ENCODE measurements at places on chromosomes 4 and X.

DNA sequence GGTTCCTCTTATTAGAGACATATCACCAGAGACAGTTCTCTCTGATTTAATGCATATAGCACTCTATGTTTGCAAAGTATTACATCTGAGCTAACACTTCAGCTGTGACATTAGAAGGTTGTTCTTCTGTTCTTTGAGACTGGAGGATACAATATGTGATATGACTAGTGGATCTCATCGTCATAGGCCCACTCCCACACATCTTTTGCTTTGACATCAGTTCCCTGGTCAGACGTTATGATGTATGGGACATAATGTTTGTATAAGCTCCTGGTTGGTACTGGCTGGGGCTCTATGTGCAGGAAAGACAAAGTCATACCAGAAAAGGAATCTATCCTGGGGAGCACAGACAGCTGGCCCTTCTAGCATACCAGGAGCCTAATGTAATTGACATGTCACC is 57.7 kb upstream of the MAML3 start:
- DNase-seq = no peak

- DNase-seq = no peak
These were observed 86.8 kb downstream of the PDGFRA start for GRCh38 chr4:54315561-54316538.

DNA sequence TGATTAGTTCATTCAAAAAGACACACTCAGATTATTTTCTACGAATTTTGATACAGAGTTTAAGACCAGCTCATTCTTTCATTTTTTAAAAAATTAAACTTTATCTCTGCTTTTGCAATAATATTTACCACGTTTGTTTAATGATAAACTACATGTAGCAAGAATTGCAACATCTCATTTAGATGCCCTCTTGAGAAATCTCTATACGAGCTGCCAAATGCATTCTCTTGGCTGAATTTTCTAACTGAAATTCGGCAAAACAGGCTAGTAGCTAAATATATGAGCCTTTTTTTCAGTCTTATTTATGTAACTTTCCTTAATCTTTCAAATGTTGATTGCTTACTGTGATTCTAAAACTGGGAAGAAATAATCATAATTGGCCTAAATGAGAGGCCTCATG is 2.1 kb upstream of the GC start:
- DNase-seq = no peak

DNA sequence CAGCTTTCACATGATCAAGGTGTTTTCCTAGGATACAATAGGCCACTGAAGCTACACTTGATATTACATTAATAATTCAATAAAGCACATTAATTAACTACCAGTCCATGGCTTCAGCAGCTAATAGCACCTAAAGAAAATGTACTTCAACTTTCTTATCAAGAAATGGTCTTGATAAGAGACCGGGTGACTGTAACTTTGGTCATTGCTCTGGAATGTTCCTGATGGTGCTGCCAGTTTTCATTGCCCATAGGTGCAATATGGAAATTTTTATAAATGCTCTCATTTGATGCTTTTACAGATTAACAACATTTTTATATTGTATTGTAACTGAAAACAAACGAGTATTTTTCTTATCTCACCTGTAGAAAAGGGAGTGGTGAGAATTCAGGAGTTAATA is 165.4 kb downstream of the SHROOM3 start:
- no peak for DNase-seq

- no peak for DNase-seq
These were observed 45.1 kb upstream of the LGI2 start for GRCh38 chr4:25075851-25076250.

DNA sequence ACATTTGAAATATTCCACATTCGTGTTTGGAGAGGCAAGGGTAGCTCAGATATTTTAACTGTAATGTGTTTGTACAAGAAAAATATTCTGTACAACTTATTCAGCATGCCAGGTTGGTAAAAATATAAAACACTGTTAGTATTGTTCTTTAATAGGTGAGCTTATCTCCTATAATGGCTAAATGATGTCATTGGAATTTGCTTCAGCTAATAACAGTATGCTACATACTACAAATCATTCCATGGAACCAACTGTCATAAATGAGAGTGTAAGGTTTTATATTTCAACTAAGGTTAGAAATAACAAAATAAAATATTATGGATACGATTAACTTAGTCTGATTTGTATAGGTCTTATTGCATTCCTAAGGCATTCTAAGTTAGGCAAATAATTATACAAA is 206.6 kb downstream of the ADGRL3 start:
- no peak for DNase-seq

GRCh38 chr4:135934026-135934425 is 1598.3 kb downstream of the PCDH18 start:
- no peak for DNase-seq

DNA sequence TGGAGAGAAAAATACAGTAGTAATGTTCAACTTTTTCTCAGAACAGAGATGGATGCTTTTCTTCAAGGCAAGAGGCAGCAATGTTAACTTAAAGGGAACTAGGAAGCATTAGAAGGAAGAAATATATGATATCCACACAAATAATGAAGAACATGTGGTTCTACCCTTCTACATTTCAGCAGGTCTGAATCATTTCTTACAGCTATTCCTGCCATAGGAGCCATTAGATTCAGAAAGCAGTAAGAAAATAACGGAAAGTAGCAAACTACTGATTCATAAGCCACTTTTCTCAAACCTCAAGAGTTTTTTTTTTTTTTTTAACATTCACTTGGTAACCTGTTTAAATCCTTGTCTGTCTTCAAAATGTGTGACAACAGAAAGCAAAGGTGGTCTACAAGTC is 1251.6 kb upstream of the AGA start:
- DNase-seq = no peak

- DNase-seq = no peak
These were observed 68.6 kb downstream of the CDS1 start for GRCh38 chr4:84651499-84651898.

DNA sequence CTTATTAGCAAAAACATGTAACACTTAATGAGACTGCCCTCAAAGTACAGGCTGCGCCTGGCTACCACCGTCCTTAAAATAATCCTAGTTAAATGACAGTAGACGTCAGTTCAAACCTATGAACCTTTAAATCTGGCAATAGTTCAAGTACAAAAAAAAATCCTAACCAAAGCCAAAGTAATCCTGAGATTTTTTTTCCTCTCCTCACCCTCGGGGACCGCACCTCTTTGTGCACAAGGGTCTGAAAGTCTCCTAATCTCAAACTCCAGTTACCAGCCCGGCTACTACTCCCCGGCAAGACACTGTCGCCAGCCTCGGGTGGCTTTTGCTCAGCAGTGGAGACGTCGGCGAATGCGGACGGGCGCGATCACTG is 439 bp downstream of the SEC31A start:
- DNase-seq = no peak

DNA sequence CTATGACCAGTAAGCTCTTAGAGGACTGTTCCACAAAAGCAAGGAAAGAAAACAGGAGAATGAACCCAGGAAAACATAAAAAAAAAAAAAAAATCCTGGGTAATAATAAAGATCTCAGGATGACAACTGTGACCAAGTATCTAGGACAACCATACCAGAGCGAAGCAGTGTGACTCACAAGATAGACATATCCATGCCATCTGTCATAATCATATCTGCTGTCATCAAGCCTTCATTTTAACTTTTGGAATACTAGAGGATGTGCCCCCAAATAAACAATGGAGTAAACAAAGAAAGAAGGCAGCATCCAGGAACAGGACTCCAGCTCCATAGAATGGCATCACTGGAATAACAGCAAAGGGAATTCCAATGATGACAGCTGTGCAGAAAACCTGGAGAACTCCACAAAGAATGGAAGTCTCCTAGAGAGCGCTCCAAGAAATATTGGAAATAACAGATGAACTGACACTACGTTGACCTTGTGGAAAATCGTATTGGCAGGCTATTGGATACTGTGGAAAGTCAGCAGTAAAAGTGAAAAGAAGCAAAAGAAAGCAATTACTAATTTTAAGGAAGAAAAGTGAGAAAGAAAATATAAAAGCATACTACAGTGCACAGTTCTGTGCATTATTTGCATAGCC is 35.3 kb downstream of the HPGDS start:
- DNase-seq = no peak

DNA sequence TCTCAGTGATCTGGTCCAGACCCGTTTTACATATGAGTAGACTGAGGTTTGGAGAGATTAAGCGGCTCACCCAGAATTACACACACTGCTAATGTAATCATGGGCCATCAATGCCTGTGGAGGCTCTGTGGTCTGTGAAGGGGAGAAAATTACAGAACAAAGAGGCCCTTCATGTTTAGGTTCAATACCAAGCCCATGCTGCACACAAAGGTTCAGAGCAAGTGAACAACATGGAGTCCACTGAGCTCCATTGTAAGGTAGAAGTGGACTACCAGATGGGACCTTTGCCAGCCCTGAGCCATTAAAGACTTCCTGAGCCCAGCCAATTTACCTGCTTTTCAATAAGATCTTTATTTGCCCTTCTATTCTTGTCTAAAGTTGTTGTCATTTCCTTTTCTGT is 109.8 kb downstream of the LUZP4 start:
- no peak for DNase-seq

- peak; percentile 5 for DNase-seq
These were observed 125.4 kb downstream of the ZNF330 start for GRCh38 chr4:141346144-141346543.

- no peak for DNase-seq
These were observed 79.0 kb downstream of the GPR82 start for GRCh38 chrX:41802958-41803357.

DNA sequence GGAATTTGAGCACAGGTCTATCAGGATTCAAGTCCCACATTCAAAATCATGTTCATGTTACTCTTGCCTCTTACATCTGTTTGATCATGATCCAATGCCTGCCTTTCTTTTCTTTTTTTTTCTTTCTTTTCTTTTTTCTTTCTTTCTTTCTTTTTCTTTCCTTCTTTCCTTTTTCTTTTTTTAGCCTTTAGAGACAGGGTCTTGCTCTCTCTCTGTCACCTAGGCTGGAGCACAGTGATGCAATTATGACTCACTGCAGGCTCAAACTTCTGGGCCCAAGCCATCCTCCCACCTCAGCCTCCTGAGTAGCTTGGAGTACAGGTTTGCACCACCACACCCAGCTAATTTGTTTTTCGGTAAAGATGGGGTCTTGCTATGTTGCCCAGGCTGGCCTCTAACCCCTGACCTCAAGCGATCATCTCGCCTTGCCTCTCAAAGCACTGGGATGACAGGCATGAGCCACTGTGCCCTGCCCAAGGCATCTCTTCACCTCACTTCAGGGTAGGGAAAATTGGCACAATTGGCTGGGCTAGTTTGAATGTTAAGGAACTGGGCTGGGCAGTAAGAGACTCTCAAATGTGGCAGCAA is 359.2 kb downstream of the FBXW7 start:
- DNase-seq = no peak

GRCh38 chr4:112099701-112100297 is 45.5 kb upstream of the FAM241A start:
- DNase-seq = peak; percentile 36

- no peak for DNase-seq
These were observed 80.8 kb downstream of the LARP1B start for GRCh38 chr4:128141866-128142265.

DNA sequence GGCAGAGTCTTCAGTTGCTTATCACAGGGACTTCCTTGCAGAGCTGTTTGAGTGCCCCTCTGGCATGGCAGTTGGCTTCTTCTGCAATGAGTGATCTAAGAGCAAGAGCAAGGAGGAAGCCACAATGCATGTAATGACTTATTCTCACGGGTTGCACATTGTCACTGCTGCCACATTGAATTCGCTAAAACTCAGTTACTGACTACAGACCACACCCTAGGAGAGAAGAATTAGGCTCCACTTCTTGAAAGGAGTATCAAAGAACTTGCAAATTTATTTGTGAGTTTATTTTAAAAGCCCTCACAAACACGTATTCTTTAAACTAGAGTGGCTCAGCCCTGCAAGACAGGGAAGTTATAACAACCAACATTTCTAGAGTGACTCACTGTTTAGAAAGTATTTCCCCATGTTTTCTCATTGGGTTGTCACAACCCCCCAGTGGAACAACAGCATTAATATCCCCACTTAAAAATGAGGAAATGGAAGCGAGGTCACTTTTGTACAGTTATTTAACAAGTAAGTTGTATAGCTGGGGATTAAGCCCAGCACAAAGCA is 32.4 kb upstream of the RBPJ start:
- no peak for DNase-seq

- DNase-seq = no peak
These were observed 81.2 kb downstream of the CXXC4 start for GRCh38 chr4:104413487-104413886.

DNA sequence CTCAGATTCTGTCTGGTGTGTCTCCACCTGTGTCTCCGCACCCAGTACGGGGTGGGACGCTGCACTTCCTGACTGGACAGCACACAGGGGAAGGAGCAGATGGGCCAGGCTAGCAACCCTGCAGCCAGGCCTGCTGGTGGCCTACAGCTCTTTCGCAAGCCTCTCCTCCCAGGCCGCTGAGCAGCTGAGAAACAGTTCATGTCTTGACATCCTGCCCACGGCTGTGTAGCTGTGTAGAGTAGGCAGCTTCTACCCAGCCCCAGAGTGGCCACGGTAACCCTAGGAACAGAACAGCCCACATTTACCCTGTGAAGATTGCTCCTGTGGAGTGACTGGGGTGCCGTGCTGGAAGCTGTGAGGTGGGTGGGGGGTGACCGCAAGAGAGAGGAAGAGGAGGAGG is 38.9 kb downstream of the CCNQ start:
- no peak for DNase-seq

DNA sequence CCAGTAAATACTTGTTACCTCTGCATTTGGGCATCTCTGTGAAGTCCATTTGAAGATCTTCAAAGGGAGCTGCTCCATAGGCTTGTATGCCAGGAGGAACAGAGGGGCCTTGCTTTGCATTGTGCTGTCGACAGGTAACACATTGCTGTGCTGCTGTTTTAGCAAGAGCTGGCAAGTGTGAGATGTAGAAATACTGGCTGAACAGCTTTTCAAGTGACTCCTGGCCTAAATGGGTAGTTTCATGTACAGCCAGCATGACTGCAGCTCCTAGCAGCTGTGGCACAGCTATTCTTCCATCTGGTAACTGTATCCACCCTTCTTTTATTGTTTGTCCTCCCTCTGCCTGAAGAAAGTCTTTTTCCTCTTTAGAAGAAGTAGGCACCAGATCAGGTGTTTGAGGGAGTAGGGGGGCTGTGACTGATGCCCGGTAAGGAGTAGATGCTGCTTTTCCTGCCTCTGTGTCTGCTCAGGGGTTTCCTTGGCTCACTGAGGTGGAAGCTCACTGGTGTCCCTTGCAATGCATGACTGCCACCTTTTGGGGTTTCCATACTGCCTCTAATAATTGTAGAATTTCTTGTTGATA is 965.3 kb downstream of the CCSER1 start:
- DNase-seq = no peak

- DNase-seq = no peak
These were observed 239.6 kb downstream of the GRXCR1 start for GRCh38 chr4:43132010-43132582.

- DNase-seq = no peak
These were observed 25.7 kb downstream of the TACC3 start for GRCh38 chr4:1746919-1747602.

- no peak for DNase-seq
These were observed 530.4 kb upstream of the IGFBP7 start for GRCh38 chr4:57640391-57641100.

- DNase-seq = no peak
These were observed 471.2 kb downstream of the GASK1B start for GRCh38 chr4:157701695-157701994.

All from NCI-H2227 treated with DMSO at 0.1 percent for 48 hours (cell line).